Fibroblast of the aortic adventitia (primary cell): ENCODE measurements at places on chromosomes 1 and 21.
A peak's percentile ranks its signal among the peaks of the same experiment; 100 is the strongest.

GRCh38 chr1:2970311-2971071 lies 50.8 kb upstream of the ACTRT2 start:
- no peak for DNase-seq

DNA sequence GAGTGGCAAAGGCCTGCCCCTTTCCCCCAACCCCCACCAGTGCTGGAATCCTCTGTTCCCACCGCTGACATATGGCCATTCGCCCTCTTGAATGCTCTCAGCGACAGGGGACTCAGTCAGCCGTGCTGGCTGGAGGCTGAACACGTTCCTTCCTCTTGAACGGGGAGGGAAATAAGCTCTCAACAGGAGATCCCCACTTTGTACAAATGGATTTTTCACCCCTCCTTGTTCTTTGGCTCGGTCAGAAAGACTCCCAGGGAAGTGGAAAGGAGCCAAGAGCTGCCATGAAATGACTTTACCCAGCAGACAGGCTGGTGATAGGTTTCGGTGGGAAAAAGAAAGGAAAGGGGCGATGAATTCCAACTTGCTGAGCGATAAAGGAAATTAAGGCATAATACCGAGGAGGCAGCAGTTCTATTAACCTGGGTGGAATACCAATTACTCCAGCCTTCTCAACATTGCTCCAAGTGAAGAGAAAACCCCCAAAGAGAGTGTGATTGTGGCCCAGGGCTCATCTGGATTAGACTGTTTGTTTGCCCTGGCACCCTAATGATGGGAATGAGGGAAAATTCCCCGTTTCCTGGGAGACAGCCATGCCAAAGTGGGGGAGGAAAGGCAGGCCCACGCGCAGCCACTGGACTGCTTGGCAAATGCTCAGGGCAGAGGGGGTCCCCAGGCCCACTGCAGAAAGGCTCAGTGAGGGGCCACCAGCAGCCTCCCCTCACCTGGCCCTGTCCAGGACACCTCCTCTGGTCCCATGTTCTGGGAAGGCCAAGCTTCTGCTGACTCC lies 23.9 kb downstream of the LRP8 start:
- no peak for DNase-seq

GRCh38 chr1:66402194-66402593 lies 131.8 kb upstream of the SGIP1 start:
- peak; percentile 72 for DNase-seq

DNA sequence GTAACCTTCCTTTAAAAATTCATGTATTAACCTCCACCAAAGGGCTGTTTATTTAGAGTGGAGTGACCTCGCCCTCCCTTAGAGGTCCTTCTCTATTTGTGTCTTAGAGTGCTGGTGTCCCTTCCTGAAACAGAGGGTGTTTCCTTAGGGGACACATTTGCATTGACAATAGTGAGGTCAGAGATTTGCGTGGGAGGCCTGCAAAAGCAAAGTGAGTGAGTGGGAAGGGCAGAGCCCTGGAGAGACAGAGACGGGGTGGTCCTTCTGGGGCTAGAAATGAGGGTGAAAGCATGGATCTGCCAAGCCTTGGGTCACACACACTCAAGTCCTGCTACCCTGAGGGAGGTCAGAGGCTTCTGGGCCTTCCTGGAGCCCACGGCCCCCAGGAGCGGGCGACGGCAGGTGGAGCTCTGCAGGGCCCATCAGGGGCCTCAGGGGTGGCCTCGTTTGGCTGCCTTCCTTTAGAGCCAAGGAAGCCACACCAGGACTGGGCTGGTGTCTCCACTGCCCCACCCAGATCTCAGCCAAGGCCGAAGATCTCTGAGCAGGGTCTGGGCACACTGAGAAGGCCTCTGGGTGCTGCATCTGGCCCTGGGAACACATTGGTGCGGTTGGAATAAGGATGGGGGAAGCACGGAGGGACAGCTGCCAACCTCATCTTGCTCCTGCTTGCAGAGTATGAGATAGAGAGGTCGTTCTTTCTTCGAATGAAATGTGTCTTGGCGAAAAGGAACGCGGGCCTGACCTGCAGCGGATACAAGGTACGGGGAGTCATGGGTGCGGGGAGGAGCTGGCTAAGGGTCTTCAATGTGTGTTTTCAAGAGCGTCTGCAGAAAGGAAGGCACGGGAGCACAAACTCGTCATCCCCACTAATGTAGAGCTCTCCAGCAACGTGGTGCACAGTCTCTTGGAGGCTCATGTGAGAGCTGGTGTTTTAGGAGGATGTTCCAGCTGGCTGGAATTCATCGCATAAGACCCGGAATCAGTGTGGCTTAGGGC lies 23.8 kb downstream of the SIM2 start:
- DNase-seq = no peak

- peak; percentile 47 for DNase-seq
Measured at GRCh38 chr1:46747683-46748288, 28.9 kb upstream of the EFCAB14 start.

- DNase-seq = peak; percentile 33
Measured at GRCh38 chr1:162951553-162952315, 90.8 kb upstream of the CCDC190 start.

DNA sequence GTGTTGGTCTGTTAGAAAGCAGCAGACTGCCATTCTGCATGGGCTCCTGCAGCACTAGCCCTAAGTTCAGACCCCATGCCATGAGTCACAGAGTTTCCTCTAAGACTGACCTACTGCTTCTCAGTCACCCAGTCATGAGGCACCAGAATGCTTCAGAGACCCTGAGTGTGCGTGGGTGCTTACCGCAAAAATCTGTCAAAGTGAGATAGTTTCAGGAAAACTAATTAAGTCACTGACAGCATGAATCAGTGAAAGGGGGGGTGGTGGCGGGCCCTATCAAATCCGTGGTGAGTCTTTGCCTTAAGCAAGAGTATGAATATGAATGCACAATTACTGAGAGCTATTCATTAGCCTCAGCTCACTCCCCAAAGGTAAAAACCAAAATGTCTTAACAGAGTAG lies 98.1 kb downstream of the KCTD3 start:
- DNase-seq = peak; percentile 7

- no peak for DNase-seq
Measured at GRCh38 chr1:1916851-1917251, 1.8 kb downstream of the CALML6 start.

DNA sequence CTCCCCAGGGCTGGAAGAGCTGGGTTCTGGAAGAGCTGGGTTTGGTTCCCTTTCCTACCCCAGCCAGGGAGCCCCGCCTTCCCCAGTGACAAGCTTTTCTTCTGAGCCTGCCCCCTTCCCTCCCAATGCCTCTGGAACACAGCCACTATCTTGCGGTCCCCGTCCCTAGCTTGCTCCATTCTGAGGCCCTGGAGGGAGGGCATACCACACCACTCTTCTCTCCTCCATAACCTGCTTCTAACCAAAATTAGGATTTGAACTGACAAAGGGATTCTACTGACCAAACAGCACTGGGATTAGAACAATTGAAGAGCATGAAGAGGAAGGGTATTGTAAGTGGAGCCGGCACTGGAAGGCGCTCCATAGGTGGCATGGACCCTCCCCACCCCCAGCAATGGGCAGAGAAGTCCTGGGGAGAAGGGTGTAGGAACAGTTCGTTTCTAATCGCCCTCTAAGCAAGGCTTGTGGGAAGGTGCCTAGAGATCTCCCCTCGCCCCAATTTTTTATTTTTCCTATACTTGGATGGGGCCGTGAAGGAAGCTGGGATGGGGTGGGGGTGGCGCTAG lies 690 bp downstream of the C1orf216 start:
- peak; percentile 73 for DNase-seq

- DNase-seq = peak; percentile 16
Measured at GRCh38 chr1:44077421-44077820, 41.2 kb upstream of the KLF17 start.

DNA sequence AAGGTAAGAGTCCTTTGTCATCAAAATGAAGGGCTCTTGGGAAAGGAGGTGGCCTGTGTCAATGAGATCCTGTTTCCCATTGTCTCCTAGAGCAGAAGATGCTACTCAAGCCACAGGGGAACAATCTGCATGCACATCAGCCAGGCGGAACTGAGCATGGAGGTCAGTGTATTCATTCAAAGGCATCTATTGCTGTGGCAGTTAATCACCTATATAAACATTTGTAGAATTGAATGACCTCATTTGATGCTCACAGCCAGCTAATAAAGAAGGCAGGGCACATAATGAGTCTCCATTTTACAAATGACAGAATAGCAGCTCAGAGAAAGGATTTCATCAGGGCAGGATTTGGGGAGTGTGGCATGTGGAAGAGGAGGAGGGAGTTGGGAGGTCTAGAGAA lies 5.7 kb upstream of the FYB2 start:
- DNase-seq = no peak

- no peak for DNase-seq
Measured at GRCh38 chr1:35191429-35192055, 1.4 kb downstream of the SFPQ start.

DNA sequence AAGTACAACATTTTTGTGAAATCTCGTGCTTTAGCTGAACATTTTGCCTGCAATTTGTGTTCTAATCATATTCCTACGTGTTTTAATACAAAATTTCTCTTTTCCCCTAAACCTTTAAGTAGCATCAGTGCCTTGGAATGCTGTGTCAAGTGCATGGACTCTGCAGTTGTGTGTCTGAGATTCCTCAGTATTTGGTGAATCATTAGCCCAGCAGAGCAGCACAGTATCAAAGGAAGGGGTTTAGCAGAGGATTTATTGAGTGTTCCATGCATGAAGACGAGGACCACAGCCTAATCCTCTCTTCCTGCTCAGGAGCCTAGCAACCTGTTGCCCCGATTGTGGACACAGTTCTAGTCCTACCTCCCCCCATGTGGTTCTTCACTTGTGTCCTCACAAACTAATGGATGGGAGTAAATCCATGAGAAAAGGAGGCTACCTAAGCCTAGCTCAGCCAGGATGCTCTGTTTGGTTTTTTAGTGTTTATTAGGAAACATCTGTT lies 29.3 kb upstream of the PCP4 start:
- DNase-seq = no peak

DNA sequence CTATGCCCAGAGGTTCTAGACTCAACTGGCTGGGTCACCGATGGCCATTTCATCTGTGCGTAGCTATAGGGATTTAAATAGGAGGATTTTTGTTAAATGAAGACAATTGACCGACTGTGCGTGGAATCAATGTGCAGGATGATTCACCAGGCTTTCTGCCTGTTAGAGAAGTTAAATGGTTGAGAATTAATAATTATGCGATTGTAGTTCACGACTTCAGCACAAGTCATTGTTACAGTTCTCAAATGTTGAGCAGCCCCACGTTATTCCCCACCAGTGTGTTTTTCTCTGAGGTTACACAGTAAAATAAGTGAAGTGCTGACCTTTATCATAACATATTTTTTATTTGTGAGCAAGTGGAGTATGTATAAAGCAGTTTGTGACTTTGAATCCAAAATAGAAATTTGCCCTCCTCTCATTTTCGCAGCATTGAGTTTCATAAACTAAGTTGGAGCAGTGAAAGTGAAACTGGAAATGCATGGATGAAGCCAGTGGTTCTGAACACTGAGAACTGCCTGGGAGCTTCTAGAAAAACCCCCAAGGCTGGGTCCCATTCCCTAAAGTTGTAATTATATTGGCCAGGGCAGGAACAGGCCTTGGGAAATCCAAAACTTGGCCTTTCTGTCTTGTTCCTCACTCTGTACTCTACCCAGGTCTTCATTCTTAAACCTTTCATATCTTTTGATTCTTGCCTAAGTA lies 102.6 kb downstream of the GALNT2 start:
- peak; percentile 44 for DNase-seq

DNA sequence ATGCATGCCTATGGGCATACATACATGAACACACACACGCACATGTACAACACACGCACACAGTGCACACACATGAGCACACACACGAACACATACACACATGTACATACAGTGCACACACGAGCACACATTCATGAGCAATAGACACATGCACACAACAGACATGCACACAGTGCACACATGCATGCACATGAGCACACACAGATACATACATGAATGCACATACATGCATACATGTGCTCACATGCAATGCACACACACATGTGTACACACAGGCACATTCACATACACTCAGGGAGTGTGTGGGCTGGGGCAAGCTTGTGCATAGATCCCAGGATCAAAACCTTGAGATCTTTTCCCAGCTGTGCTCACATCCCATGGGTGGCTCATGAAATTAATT lies 18.9 kb downstream of the CRYAA start:
- DNase-seq = no peak

- DNase-seq = no peak
Measured at GRCh38 chr1:4599951-4600481, 54.4 kb upstream of the AJAP1 start.

DNA sequence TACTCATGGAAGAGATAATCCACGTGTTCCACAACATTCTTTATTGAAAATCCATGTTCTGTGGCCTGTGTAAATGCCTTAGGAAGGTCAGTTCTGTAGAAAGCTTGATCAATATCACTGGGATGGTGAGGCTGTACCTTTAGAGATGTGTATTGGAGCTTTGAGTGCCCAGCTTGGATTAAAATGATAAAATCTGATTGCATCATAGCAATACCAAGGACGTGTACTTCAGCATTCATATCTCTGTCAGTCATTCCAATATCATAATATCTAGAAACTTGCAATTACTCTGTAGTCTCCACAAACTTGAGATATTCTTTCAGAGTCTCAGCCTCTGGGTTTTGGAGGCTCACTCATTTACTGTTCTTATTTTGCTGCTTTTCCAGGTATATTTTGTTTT lies 31.6 kb downstream of the IFI44 start:
- no peak for DNase-seq

DNA sequence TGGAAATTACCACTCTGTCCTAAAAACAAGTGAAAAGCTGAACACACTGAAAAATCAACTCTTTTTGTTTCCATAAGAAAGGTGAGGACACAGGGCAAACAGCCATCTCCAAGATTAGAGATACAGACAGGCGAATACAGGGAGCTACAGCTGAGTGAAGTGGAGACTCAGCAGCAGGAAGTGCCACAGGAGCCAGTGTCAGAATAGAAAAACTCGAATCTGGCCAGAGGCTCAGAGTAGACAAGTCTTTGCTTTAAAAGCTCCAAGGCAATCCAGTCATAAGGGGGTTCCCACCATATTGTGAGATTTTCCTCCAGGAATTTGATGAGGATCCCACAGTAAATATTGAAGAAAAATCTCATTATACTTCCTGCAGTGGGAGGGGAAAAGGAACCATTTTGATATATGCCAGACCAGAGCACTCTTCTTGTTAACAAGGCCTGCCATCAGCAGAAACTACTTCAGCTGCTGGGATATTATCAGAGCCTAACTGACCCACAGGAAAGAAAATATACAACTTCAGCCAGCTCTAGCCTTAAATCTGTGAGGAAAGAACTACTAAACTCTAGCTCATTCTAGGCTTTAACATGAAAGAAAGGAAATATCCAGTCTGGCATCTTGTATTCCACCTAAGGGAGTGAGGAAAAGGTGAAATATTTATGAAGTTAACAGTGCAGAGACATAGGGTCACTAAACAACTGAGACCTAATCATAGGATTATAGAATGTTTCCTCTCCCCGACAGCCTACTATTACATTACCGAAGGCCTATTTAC lies 256.2 kb upstream of the OLFM3 start:
- DNase-seq = no peak

GRCh38 chr1:33949570-33949969 lies 85.7 kb downstream of the HMGB4 start:
- no peak for DNase-seq
